ENCODE measurements at places on chromosomes 12 and 14.
A peak's percentile ranks its signal among the peaks of the same experiment; 100 is the strongest.

GRCh38 chr12:124172636-124173035 lies 122.3 kb upstream of the RFLNA start:
- DNase-seq: no peak

- no peak for DNase-seq
These were observed 183.4 kb upstream of the PPFIA2 start for GRCh38 chr12:81942594-81942993.

GRCh38 chr12:6461401-6462233 lies 8.9 kb downstream of the VAMP1 start:
- DNase-seq: peak; percentile 48

GRCh38 chr12:113802966-113803758 lies 163.0 kb downstream of the RBM19 start:
- no peak for DNase-seq

DNA sequence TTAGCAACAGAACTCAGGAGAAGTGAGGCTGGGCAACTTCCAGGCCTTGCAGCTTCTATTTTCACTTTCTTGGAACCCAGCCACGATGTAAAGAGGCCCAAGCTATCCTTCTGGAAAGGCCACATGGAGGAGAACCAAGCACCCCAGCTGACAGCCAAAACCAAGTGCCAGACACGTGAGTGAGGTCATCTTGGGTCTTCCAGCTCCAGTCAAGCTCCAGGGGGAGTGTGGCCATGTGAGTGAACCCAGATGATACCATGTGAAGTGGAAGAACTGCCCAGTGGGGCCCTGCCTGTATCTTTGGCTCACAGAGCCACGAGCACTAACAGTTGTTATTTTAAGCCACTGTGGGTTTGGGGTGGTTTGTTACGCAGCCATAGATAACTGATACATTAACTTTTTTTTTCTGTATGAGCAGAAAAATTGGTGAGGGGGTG lies 126.8 kb upstream of the MAP1LC3B2 start:
- DNase-seq: no peak

DNA sequence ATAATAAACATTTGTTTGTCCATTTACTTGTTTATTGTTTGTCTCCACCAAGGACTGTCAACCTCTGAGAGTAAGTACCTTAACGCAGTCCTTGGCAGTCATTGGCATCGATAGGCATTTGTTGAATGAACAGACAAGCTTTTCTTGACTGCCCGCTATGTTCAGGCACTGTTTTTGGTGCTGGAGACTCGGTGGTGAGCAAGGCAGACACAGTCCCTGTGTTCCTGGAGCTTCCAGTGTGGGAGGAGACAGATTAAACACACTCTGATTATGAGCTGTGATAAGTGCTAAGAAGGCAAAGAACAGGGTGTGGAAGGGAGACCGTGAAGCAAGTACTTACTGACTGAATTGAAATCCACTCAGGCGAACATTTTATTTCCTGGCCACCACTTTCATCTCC lies 1.2 kb downstream of the ATP6V0A2 start:
- DNase-seq: no peak

DNA sequence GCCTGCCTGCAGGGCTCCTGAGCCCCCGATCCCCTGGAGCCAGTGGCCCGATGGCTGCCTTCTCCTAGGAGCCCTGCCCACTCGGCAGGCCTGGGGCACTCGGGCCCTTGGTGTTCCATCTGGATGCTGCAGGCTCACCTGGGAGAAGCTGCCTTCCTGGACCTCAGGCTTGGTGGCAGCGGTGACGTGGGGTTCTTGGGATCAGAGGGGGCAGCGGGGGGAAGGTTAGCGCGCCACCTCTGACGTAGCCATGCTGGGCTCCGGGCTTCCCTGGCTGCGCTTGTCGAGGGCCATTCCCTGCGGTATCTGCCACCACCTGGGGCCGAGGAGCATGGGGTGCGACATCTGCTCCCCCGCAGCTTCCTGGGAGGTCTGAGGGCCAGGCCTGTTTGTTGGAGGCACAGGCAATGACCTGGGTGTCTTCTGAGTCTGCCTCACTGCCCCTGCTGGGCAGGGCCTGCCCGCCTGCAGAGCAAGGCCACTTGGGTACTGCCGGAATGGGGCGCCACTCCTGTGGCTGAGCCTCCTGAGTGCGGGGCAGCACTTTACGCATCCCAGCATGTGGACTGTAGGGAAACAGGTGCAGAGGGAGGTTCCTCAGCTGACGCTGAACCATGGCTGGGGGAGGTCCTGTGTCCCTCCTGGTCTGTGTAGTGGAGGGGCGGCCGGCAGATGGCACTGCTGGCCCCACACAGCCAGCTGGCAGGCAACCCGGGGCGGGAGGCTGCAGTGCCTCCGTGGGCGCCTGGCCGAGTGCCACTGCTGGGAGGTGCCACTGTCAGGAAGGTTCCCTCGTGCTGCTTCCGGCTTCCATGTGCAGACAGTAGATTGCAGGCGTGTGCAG lies 20.3 kb downstream of the MTA1 start:
- DNase-seq: no peak

- DNase-seq: no peak
These were observed 11.6 kb upstream of the C12orf75 start for GRCh38 chr12:105318651-105319483.

DNA sequence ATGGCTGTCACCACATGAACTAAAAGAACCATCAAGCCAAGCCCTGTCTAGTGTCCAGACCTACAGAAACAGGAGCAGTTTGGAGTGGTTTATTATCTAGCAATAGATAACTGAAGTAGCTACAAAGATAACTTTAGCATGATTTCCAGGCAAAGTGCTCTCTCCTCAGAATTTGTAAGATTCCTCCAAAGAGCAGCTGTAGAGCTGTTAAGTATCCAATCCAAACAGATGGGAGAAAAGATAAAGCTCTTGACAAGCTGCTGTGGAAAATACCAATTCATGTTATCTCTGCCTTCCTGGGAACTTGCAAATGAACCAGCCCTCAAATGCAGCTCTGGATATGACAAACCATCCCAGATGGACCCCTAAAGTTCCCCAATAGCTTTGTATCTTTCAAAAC lies 78.9 kb upstream of the RESF1 start:
- no peak for DNase-seq

DNA sequence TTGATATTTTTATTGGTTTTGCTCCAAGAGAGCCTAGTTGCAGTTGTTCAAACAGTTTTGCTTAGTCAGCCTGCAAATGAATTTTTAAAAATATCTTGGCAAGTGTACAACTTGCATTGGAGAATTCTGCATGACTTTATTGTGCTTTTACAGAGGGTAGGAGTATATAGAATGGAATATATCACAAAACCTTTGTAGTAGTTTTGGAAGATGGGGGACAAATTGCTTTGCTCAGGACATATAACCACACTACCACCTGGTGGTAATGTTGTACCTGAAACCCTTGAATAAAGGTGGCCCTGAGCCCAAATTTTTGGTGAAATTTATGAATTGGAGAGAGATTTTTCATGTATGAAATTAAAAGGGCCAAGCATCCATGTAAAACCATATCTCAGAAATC lies 645.2 kb downstream of the MED13L start:
- DNase-seq: no peak

GRCh38 chr12:52353766-52354165 lies 13.5 kb downstream of the KRT85 start:
- DNase-seq: no peak

DNA sequence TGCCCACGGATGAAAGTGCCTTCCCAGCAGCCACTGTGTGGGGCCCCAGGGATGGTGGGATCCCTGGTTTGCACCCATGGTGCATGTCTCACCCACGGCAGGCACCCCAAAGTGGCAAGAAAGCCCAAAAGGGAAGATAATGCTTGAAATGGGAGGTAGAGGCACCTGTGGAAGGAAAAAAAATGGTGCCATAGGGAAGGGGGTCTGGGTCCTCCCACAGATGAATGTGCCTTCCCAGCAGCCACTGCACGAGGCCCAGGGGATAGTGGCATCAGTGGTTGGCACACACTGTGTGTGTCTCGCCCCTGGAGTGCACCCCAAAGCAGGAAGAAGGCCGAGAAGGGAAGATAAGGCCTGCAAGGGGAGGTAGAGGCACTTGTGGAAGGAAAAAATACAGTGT lies 264.2 kb downstream of the ALG10 start:
- DNase-seq: no peak

DNA sequence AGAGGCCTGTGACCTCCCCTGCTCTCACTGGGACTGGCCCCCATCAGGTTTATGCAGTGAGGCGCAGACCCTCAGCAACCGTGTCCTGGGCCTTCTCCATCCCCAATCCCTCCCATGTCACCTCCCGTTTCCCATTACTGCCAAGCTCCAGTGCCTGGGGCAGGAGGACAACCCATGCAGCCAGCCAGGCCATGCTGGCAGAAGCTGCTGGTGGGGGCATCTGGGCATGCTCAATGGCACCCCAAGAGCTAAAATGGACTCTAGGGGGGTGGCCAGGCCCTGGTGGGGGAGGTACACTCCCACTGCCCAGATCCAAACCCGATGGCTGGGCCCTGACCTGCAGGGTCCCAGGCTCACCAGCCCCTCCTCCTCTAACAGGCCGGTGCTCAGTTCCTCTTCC lies 20.5 kb upstream of the GPR132 start:
- DNase-seq: peak; percentile 16

- DNase-seq: no peak
These were observed 420.8 kb downstream of the FUT8 start for GRCh38 chr14:65833267-65833880.

DNA sequence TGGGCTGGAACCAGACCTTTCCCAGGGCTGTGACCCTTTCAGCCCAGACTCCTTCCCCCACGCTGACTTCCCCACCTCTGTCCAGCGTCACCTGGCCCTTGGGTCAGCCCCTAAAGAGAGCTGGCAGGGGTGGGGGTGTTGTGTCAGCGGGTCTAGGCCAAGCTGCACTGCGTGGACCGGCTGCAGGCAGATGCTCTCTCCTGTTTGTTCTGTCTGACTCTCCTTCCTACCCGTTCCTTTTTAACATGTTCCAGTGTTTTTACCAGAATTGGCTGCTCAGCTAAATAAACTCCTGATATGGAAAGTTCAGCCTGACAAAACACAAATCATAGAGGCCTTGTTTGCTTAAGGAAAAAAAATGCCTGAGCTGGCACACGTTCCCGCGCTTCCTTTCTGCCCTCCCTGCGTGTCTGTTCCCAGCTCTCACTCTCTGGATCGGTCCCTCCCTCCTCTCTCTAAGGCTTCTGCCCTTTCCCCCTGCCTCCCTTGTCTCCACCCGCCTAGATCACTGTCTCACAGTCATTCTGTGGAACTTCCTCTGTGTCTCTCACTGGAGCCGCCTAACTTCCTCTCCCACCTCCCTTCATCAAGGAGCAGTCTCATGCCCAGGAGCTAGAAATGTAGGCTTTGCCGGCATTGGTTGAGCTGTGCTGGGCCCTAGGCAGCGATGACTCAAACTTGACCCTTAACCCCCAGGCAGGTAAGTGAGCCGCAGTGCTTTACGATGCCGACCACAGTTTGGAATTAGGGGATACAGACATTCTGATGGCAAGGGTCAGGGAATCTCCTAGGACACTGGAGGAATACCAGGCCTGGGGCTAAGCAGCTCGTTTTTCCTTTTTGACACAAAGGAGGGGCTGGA lies 15.5 kb upstream of the MLXIP start:
- peak; percentile 46 for DNase-seq

DNA sequence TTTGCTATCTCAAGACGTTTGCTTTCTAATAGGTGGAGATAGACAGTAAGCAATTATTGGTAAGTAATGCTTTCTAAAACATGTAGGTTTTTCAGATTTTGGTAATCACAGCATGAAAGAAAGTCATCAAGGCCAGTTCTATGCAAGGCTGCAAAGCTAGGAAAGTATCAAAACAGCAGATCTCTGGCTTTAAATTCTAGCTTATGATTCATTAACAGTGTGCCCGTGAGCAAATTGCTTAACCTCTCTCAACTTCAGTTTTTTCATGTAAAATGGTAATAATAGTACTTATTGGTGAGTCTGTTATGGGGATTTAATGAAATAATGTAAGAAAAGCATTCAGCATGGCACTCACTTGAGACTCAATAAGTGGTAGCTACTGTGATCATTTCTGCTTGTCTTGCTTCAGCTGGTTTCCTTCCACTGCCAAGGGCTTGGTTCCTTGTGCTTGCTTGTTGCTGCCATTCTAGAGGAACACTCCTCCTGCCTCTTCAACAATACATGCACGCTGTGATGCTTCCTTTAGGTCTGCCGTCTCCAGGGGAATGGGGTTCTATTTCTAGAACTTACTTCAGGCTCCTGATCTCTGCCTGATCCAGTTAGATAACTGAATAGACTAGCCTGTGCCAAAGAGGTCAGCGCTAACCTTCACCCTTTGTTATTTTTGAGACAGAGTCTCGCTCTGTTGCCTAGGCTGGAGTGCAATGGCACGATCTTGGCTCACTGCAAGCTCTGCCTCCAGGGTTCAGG lies 88.4 kb downstream of the CAND1 start:
- DNase-seq: no peak

GRCh38 chr14:38197784-38198335 lies 9.8 kb upstream of the SSTR1 start:
- no peak for DNase-seq

GRCh38 chr12:129119537-129119936 lies 266.3 kb downstream of the GLT1D1 start:
- no peak for DNase-seq

DNA sequence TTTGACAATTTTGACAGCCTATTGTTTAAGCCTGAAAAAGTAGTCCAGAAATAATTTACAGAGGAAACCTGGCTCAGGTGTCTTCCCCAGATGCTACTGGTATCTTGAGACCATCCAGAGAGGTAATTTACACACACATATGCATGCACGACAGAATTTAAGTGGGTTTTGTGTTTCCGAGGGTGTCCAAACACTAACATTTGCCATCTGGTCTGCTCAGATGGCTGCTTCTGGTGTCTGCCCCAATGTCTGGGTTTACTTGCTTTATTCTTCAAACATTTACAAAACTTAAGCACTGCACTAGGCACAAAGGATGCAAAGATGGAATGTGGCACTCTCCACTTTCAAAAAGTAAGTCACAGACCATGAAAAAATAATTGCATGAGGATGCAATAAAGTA lies 226.6 kb upstream of the EGLN3 start:
- DNase-seq: no peak

DNA sequence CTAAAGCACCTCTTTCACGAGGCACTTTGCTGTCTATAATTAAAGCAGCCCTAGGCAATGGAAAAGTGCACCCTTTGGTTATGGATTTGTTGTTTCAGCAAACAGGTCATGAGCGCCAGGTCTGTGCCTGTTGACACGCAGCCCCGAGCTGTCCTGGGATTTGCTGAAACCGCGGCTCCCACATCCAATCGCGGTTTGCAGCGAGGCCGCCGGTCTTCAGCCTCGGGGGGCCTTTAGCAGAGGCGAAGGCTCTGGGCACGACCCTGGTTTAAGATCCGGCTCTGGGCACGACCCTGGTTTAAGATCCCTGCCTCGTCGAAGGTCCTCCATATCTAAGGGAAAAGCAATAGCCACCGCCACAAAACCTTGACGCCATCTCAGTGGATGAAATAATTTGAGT lies 79.2 kb downstream of the GLT1D1 start:
- DNase-seq: no peak

GRCh38 chr12:44748950-44749468 lies 127.1 kb downstream of the NELL2 start:
- no peak for DNase-seq

- DNase-seq: peak; percentile 59
These were observed 58.1 kb downstream of the ISCA2 start for GRCh38 chr14:74551431-74552371.

DNA sequence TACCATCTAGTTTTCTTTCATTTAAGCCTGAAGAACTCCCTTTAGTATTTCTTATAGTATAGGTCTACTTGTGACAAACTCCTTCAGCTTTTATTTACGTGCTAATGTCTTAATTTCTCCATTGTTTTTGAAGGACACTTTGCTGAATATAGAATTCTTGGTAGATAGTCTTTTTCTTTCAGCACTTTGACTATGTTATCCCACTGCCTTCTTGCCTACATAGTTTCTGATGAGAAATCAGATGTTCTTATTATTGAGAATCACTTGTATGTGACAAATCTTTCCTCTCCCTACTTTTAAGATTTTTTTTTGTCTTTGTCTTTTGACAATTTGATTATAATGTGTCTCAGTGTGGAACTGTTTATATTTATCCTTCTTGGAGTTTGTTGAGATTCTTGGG lies 5.1 kb upstream of the MIS18BP1 start:
- DNase-seq: no peak

Measured in heart left ventricle (tissue), 16 donors.